ENCODE measurements at places on chromosomes 1 and 21. TPM values are rescaled to one million over a fixed set of nuclear protein-coding genes. Genes with fewer than 3 reads are reported as not detected.

Gene LDLRAD1
- total RNA-seq: not detected

Gene SDC3
- total RNA-seq: 32.4 TPM

Gene CAMK1G
- 0.95 TPM for total RNA-seq

Gene SFN
- 8.6 TPM for total RNA-seq

Gene ASCL5
- total RNA-seq: not detected

Gene HES2
- 0.53 TPM for total RNA-seq

DNA sequence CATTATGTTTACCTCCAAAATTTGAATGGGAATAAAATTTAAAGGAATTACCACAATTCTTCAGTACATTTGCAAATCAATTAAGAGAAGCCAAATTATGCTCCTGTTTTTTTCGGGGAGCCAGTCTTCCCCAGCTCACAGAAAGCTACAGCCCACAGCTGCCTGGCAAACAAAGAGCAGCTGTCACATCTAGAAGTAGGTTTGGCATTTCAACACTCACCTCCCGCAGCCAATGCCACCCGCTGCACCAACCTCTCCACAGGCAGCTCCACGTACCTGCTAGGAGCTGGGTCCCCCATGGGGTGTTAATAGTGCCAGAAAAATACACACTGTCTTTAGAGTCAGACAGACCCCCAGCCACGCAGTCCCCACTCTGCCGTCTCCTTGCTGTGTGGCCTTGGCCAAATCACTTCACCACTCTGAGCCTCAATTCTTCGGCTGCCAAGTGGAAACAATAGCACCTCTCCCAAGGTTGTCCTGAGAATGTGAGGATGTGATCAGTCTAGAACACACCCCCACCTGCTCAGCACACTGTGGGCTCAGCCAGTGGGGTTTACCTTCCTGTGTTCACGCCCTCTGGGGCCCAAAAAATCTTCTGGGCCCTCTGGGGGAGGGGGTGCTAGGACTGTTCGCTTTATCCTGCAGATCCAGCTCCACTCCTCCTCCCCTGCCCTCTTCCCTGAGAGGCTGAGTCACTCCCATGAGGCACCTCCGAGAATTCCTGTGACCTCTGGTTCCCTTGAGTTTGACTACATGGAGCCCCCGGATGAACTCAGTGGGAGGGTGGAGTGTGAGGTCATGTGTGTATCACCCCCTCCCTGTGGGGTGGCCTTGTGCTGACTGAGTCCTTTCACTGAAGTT is 204.3 kb upstream of the GRIK3 start:
- no peak for DNase-seq

- DNase-seq: no peak
Observed at GRCh38 chr1:38953433-38953860, 11.8 kb upstream of the RHBDL2 start.

DNA sequence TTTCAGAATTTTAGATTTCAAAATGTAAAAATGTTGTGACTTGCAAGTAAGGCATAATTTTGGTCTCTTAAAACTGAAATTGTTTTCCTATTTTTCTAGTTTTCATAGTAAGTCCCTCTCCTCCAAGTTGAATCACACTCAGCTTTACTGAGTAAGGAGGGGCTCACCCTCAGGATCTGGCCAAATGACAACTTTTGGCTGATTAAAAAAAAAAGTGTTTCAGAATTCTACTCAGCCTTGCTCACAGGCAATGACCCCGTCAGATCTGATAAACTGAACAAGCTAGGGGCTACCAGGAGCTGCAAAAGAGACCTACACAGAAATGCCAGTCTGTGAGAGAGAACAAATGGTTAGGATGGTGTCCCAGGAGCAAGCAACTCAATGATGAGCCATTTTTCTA is 159.8 kb downstream of the PBX1 start:
- DNase-seq: no peak

DNA sequence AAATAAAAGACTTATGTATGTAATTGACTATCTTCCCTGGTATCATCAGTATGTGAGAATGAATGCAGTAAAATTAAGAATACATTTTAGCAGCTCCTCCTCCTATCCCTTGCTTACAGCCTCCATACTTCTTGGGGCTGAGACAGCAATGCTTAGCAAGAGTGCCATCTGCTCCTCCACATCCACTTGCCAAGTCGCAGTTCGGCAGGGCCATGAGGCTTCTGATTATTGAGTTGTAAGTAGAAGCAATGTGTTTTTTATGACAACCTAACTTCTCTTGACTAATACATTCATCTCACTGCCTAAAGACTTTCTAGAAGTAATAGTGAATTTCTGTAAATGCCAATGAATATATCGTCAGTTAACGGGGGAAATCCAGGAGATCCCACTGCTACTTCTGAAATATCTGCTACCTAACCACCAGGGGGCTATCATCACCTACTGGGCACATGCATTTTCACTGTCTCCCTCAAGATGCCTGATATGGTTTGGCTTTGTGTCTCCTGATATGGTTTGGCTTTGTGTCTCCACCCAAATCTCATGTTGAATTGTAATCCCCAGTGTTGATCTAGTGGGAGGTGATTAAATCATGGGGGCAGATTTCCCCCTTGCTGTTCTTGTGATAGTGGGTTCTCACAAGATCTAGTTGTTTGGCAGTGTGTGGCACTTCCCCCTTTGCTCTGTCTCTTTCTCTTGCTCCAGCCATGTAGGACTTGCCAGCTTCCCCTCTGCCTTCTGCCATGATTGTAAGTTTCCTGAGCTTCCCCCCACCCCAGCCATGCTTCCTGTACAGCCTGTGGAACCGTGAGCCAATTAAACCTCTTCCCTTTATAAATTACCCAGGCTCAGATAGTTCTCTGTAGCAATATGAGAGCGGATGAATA is 59.6 kb downstream of the EXTL2 start:
- no peak for DNase-seq

DNA sequence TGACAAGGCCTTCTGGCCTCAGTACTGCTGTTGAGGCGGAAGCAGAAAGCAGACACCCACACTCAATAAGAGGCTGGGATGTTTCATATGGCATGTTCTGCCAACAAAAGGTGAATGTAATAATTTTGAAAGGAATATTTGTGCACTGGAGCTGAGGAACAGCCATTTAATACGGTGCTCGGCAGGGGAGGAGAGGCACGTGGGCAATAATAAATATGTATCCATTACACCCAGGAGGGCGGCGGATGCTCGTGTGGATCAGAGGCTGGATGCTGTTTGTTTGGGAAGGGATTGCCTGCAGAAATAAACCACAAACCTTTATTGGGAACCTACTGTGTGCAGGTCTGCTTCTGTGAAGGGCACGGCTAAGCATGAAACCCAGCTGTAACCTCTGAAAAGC is 92.0 kb downstream of the VWA5B1 start:
- DNase-seq: no peak

- no peak for DNase-seq
Observed at GRCh38 chr21:36783612-36784374, 84.9 kb downstream of the SIM2 start.

- DNase-seq: no peak
Observed at GRCh38 chr1:68355614-68356013, 94.1 kb downstream of the RPE65 start.

All from urinary bladder (tissue), 4 donors.